ENCODE measurements at places on chromosomes 3 and 15.

- no peak for DNase-seq
These were observed 18.0 kb downstream of the SLC41A3 start for GRCh38 chr3:126065876-126066275.

DNA sequence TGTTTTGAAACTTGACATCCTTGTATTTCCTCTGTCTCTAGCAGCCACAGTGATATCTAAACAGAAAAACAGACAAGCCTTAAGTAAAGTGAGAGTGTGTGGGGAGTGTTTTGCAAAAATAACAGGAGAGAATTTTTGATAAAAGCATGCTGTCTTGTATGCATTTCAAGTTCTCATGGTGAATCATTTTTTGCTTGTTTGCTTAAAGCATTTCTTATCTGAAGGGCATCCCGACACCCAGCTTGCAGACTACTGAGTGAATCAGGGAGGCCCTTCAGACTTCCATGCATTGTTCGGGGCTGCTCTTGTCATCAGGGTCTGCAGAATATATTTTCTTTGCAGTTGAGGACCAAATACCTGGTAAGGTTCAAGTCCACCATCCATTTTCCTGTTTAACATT is 8.5 kb downstream of the CGNL1 start:
- no peak for DNase-seq

GRCh38 chr15:100461049-100461448 is 67.7 kb downstream of the CERS3 start:
- DNase-seq: no peak

- DNase-seq: no peak
These were observed 62.2 kb upstream of the ZNF280D start for GRCh38 chr15:56795502-56795901.

DNA sequence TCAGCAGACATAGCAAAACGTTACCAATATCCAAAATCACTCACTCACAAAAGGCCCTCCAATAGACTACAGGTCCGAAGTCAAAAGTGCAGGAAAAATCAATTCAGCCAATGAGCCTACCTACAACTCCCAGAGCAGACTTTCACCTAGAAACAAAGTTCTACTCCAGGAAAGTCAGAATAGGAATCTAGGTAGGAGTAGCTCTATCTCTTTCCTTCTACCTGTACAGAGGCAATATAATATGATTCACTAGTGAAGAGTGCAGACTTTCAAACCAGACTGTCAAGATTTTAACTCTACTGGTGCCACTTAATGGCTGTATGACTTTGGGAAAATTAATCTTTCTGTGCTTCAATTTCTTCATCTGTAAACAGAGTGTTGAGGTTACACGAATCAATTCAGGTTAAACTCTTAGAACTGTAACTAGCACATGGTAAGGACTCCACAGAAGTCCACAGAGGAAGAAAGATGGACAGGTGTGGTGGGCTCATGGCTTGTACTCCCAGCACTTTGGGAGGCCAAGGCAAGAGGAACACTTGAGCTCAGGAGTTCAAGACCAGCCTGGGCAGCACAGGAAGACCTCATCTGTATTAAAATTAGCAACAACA is 9.4 kb downstream of the DCUN1D1 start:
- no peak for DNase-seq

GRCh38 chr15:72307026-72307425 is 12.9 kb downstream of the CELF6 start:
- DNase-seq: no peak

DNA sequence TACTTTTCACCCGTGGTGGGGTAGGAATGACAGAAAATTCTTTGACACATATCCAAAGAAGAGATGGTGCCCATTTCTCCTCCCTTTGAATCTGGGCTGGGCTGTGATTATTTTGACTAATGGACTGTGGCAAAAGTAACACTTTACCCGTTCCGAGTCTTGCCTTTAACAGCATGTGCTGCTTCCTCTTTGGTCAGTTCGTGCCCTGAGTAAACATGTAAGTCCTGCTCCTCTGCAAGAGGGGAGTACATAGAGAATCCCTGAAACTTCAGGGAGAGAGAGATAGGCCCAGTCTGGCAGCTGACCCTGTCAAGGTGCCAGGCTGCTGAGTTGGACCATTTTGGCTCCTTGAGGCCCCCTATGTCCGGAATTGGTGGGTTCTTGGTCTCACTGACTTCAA is 243.1 kb downstream of the EPHB1 start:
- DNase-seq: no peak

DNA sequence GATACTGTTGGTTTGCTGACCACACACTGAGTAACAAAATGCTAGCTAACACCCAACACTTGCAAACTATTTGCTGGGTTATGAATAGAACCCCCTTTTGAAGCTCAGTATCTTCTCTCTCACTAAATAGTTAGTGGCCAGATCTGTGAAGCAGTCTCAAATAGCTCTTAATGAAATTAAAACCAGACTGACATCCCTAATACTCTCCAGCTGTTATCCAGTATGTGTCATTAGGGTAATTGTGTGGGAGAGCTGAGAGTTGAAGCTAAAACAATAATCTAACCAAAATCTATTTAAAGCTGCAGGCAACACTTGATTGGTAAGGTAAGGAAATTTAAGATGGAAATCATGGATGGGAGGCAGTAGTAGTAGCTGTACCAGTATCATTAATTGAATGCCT is 110.4 kb upstream of the RORA start:
- no peak for DNase-seq

GRCh38 chr15:45185903-45186770 is 1.6 kb downstream of the SHF start:
- no peak for DNase-seq

DNA sequence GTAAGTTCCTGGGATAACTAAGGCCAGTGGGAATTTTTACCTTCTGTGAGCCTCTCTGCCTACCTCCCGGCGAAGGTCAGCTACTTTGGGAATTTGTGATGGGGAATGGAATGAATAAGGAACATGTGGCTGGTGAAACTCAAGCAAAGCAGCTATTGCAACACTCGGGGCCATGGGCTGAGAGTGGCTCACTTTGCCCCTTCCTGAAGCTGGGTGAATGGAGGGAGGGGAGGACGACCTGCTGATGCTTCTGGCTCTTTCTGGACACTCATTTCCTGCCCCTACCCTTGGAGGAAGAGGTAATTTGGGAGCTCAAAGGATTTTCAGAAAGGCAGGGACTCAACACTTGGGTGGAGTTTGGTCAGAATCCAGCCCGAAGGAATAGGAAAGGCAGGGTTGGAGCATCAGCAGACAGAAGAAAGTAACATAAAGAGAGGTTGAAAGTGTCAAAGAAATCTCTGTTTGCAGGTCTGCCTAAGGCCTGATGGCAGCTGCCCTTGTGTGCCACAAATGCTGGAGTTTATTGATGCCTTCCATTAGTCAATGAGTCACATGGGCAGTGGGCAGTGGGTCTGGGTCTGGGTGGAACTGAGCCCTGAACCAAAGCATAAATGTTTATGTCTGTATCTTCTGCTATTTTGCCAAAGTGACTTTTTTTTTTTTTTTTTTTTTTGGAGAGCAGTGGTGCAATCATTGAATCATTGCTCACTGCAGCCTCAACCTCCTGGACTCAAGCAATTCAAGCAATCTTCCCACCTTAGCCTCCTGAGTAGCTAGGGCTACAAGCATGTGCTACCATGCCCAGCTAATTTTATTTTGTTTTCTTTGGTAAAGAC is 12.4 kb downstream of the LAMP3 start:
- no peak for DNase-seq

GRCh38 chr15:34582461-34583371 is 735 bp downstream of the GOLGA8B start:
- DNase-seq: peak; percentile 23

DNA sequence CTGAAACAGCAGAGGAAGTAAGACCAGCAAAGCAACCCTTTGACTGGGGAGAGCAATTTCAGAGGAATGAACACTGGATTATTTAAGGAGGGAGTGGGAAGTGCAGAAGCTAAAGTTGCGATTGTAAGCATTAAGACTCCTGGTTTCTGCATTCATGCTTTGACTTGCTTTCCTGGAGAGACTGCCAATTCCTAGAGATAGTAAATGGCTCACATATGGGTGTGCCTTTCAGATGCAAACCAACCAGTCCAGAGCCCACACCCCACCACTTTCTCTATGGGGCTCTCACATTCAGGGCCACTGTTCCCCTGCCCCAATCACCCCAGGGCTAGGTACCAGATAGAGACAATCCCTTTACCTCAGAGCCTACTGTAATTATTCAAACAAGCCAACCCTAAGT is 200.9 kb upstream of the EIF1B start:
- DNase-seq: no peak

GRCh38 chr3:17852217-17852616 is 109.8 kb upstream of the TBC1D5 start:
- DNase-seq: no peak

GRCh38 chr3:147113293-147114044 is 292.9 kb downstream of the ZIC4 start:
- DNase-seq: no peak

GRCh38 chr3:127213381-127213918 is 20.5 kb downstream of the PRR23E start:
- no peak for DNase-seq

GRCh38 chr3:34863485-34863884 is 775.8 kb upstream of the ARPP21 start:
- DNase-seq: no peak

- no peak for DNase-seq
These were observed 318.7 kb upstream of the C2CD4B start for GRCh38 chr15:62483814-62484213.

GRCh38 chr3:10317311-10317960 is 3.5 kb downstream of the SEC13 start:
- no peak for DNase-seq

GRCh38 chr3:38325256-38325655 is 21.3 kb upstream of the XYLB start:
- no peak for DNase-seq

GRCh38 chr15:68543165-68544008 is 35.4 kb upstream of the CORO2B start:
- no peak for DNase-seq

- DNase-seq: no peak
These were observed 31.6 kb downstream of the SLC24A1 start for GRCh38 chr15:65653341-65653740.

GRCh38 chr15:36278219-36278618 is 301.2 kb upstream of the CDIN1 start:
- no peak for DNase-seq

- no peak for DNase-seq
These were observed 9.9 kb downstream of the ZIC1 start for GRCh38 chr3:147418808-147419701.

DNA sequence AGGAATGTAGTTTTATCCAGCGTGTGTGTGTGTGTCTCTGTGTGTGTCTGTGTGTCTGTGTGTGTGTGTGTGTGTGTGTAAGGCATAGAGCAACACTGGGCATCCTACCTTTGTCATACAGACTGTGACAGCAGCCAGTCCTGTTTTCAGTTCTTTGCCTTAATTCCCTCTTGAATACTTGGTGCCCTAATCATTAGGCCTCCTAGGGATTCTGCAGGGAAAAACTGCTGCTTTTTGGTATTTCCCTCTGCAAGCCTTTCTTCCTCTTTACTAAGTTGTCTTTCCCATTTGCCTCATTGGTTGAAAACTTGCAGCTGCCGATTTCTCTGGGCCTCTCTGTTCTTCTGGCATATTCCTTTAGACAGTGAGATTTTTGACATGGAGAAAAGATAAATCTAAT is 9.2 kb downstream of the SLC25A36 start:
- DNase-seq: no peak

GRCh38 chr3:30628901-30629590 is 22.6 kb downstream of the TGFBR2 start:
- no peak for DNase-seq

- no peak for DNase-seq
These were observed 106.1 kb upstream of the RGMA start for GRCh38 chr15:93195109-93195508.

GRCh38 chr15:67300266-67301025 is 45.9 kb downstream of the IQCH start:
- DNase-seq: no peak

DNA sequence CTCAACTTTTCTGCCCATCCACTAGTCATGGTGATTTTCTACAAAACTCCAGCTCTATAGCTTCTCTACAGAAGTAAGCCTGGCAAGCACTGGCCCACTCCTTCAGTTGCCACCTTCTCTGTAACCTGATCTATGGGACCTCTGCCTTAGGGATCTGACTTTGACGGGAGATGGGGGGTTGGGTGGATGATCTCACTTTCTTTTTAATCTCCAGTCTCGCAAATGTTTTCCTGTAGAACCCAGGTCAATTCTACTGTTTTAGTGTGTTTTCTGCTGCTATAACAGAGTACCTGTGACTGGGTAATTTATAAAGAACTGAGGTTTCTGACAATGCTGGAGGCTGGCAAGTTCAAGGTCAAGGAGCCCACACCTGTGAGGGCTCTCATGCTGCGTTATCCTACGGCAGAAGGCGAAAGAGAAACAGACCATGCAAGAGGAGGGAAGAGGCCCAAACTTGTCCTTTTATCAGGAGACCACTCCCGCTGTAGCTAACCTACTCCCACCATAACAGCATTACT is 189.9 kb upstream of the THRB start:
- no peak for DNase-seq
